Mesenchymal stem cell (in vitro differentiated cells and primary cell): ENCODE measurements at places on chromosomes 3 and 15.

- DNase-seq = no peak
- peaks cover 37% of the 10 kb centered on the region for H3K4me1 ChIP-seq
- peak overlapping the region; percentile 63 for H3K4me3 ChIP-seq
- no peaks in the 10 kb centered on the region for H3K36me3 ChIP-seq
- H3K27me3 ChIP-seq = peaks cover 71% of the 10 kb centered on the region
These were observed 13.7 kb downstream of the PAK6 start for GRCh38 chr15:40252438-40253166.

- no peaks in the 10 kb centered on the region for H3K4me1 ChIP-seq
- H3K36me3 ChIP-seq = no peaks in the 10 kb centered on the region
- no peak overlapping the region for H3K4me3 ChIP-seq
- H3K27ac ChIP-seq = no peak overlapping the region
- H3K27me3 ChIP-seq = no peaks in the 10 kb centered on the region
These were observed 579.0 kb downstream of the MFSD1 start for GRCh38 chr3:159380891-159381290.

GRCh38 chr3:13536832-13537231 is 12.1 kb upstream of the FBLN2 start:
- DNase-seq = no peak
- H3K27ac ChIP-seq = no peak overlapping the region
- H3K27me3 ChIP-seq = no peaks in the 10 kb centered on the region
- no peaks in the 10 kb centered on the region for H3K36me3 ChIP-seq
- H3K4me3 ChIP-seq = no peak overlapping the region

- H3K4me1 ChIP-seq = peaks cover 8% of the 10 kb centered on the region
- H3K4me3 ChIP-seq = no peak overlapping the region
- H3K27me3 ChIP-seq = no peaks in the 10 kb centered on the region
- H3K27ac ChIP-seq = no peak overlapping the region
- DNase-seq = no peak
These were observed 59.2 kb downstream of the OSBPL10 start for GRCh38 chr3:31921837-31922236.

DNA sequence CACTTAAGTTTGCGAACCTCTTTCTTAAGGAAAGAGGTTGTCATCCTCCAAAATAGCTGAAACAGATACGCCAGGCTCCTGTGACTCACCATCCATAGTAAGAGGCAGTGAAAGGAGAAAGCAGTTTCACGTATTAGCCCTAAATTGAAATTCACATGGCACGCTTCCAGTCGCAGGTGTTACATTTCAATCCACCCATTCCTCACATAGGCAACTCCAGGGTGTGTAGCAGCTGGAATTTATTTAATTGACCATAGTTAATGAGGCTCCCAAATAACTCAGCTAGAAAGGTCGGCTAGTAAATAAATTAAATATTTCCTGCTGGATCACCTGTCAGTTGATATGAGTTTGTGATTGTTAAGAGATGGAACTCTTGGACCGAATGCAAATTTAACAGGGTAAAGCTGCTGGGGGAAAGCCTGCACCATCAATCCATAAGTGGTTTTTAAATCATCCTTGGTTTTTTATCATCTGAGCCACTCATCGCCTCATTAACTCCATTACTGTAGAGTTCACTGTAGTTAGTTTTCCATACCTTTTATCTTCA is 19.6 kb downstream of the NSUN3 start:
- no peak overlapping the region for H3K4me3 ChIP-seq
- H3K4me1 ChIP-seq = no peaks in the 10 kb centered on the region
- H3K36me3 ChIP-seq = peaks cover 4% of the 10 kb centered on the region
- H3K27ac ChIP-seq = no peak overlapping the region
- no peaks in the 10 kb centered on the region for H3K27me3 ChIP-seq
- DNase-seq = no peak

DNA sequence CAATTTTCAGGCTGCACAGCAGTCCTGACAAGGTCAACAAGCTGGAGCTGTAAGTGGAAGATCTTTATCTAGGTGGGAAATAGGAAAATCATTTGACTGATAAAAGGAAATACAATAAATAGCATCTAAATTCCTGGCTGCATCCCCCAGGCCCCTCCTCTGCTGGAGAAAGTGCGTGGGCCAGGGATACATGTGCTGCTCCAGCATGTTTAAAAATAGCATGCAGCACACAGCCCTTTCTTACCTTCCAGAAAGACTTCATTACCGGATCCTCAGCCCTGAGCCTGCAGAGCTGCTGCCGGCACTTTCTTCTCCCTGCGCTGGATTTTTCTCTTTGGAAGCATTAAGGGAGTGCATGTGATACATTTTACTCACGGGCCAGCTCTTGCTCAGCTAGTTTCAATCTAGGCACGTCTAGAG is 77.3 kb downstream of the HMG20A start:
- H3K36me3 ChIP-seq = no peaks in the 10 kb centered on the region
- peaks cover 23% of the 10 kb centered on the region for H3K4me1 ChIP-seq
- H3K27me3 ChIP-seq = no peaks in the 10 kb centered on the region

DNA sequence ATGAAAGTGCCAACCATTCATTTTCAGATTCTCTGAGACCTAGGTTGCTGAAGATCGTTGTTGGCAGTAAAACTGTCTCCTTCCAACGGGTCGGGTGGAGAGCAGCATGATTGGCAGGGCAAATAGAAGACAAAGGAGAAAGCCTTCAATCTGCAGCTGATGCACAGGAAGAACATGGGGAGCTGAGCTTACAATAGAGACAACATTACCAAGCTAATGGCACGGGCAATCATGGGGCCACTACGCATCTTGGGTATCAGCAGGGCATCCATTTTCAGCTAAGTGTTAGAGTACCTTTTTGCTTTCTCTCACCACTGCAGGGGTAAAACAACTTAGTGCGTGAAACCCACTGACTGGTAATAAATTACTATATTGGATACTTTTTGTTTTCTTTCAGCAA is 114.8 kb downstream of the WDR72 start:
- DNase-seq = no peak
- H3K4me3 ChIP-seq = no peak overlapping the region
- no peaks in the 10 kb centered on the region for H3K27me3 ChIP-seq
- H3K4me1 ChIP-seq = no peaks in the 10 kb centered on the region

DNA sequence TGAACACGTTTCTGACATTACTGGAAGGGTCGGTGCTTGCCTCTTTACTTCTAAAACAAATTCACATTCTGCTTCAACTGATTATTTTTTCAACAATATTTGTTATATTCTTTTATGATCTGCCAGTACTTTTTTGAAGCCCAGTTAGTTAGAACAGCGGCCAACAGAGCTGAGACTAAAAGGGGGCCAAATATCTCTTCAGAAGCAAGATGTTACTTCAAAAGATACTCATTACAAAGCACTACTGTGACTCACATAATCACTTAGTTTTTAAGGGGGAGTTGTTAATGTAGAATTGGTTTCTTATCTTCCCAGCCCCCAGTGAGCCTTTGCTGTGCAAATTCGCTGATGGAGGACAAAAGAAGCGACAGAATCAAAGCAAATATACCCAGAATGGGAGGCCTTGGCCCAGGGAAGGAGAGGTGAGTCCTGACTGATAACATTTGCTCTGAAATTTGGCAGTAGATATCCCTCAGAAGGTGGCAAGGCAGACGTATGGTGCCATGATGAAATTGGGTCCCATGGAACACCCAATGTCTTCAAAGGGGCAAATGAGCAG is 587.8 kb downstream of the RBMS3 start:
- no peaks in the 10 kb centered on the region for H3K36me3 ChIP-seq
- H3K4me3 ChIP-seq = no peak overlapping the region
- no peak overlapping the region for H3K27ac ChIP-seq
- no peaks in the 10 kb centered on the region for H3K27me3 ChIP-seq
- DNase-seq = no peak

GRCh38 chr3:141646760-141647561 is 91.1 kb upstream of the RNF7 start:
- no peak overlapping the region for H3K4me3 ChIP-seq
- H3K36me3 ChIP-seq = no peaks in the 10 kb centered on the region
- no peaks in the 10 kb centered on the region for H3K27me3 ChIP-seq
- H3K4me1 ChIP-seq = peaks cover 7% of the 10 kb centered on the region

- no peaks in the 10 kb centered on the region for H3K36me3 ChIP-seq
- H3K27ac ChIP-seq = no peak overlapping the region
- H3K4me3 ChIP-seq = no peak overlapping the region
- no peak for DNase-seq
- H3K4me1 ChIP-seq = no peaks in the 10 kb centered on the region
These were observed 5.9 kb upstream of the GPR87 start for GRCh38 chr3:151322511-151322910.

DNA sequence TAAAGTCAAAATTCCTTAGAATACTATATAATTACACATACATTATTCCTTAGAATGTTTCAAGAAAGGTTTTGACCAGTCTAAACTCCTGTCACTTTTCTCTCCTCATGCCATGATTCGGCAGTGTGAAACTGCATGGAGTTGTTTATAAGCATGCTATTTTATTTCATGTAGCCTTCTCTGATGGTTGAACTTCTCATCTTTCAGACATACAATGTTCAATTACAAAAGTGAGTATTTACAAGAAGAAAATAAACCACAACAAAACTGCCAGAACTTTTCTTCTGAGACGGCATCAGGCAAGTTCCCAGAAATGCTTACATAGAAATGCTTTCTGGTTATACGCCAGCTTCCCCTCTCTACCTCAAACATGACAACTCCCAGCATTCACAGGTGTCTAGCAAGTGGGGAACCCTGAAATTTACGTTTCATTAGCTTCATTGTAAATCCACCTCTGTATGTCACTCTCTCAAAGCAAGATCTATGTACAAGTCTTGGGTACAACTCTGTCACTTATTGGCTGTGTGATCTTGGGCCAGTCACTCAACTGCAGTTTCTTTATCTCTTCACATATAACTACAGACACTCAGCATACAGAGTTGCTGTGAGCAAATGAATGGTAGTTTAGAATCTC is 42.7 kb downstream of the HDGFL3 start:
- peaks cover 14% of the 10 kb centered on the region for H3K36me3 ChIP-seq
- no peaks in the 10 kb centered on the region for H3K27me3 ChIP-seq
- H3K4me3 ChIP-seq = no peak overlapping the region
- H3K4me1 ChIP-seq = no peaks in the 10 kb centered on the region
- DNase-seq = peak; percentile 5
- no peak overlapping the region for H3K27ac ChIP-seq

GRCh38 chr3:114320246-114320645 is 26.4 kb downstream of the TIGIT start:
- DNase-seq = no peak
- no peaks in the 10 kb centered on the region for H3K4me1 ChIP-seq
- H3K27me3 ChIP-seq = no peaks in the 10 kb centered on the region
- H3K4me3 ChIP-seq = no peak overlapping the region

- H3K27me3 ChIP-seq = no peaks in the 10 kb centered on the region
- no peak overlapping the region for H3K27ac ChIP-seq
- no peak overlapping the region for H3K4me3 ChIP-seq
- H3K4me1 ChIP-seq = peaks cover 5% of the 10 kb centered on the region
- H3K36me3 ChIP-seq = no peaks in the 10 kb centered on the region
These were observed 133.1 kb upstream of the LRRN1 start for GRCh38 chr3:3665961-3666640.

GRCh38 chr3:73622091-73622805 is 2.5 kb downstream of the PDZRN3 start:
- H3K36me3 ChIP-seq = peaks cover 4% of the 10 kb centered on the region
- peak; percentile 67 for DNase-seq
- H3K4me3 ChIP-seq = no peak overlapping the region
- peaks cover 19% of the 10 kb centered on the region for H3K4me1 ChIP-seq
- no peaks in the 10 kb centered on the region for H3K27me3 ChIP-seq

GRCh38 chr3:128484404-128485281 is 8.4 kb downstream of the GATA2 start:
- H3K4me1 ChIP-seq = peaks cover 41% of the 10 kb centered on the region
- no peak overlapping the region for H3K4me3 ChIP-seq
- no peaks in the 10 kb centered on the region for H3K36me3 ChIP-seq
- no peak overlapping the region for H3K27ac ChIP-seq

DNA sequence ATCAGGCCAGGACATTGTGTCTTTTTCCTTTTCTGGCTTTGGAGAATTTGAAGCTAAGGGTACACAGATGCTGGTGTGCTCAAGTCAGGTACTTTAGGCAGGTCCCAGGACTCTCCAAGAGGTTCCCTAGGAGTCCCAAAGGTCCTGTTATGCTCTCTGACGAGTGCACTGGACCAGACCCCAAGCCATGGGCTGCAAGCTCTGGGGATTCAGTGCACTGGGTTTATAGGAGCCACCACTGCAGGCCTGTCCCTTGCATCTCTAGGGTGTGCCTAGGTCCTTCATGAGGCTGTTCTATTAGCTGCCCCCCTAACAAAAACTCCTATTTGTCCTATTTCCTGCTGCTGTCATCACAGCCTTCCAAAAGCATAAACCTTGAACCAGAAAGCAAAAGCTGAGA is 31.9 kb upstream of the BFSP2 start:
- no peak overlapping the region for H3K4me3 ChIP-seq
- no peaks in the 10 kb centered on the region for H3K36me3 ChIP-seq
- peaks cover 39% of the 10 kb centered on the region for H3K27me3 ChIP-seq
- no peaks in the 10 kb centered on the region for H3K4me1 ChIP-seq

- H3K27me3 ChIP-seq = no peaks in the 10 kb centered on the region
- H3K27ac ChIP-seq = no peak overlapping the region
- H3K4me3 ChIP-seq = no peak overlapping the region
- H3K4me1 ChIP-seq = no peaks in the 10 kb centered on the region
- H3K36me3 ChIP-seq = no peaks in the 10 kb centered on the region
These were observed 84.6 kb downstream of the TMCO5A start for GRCh38 chr15:38019066-38019465.

DNA sequence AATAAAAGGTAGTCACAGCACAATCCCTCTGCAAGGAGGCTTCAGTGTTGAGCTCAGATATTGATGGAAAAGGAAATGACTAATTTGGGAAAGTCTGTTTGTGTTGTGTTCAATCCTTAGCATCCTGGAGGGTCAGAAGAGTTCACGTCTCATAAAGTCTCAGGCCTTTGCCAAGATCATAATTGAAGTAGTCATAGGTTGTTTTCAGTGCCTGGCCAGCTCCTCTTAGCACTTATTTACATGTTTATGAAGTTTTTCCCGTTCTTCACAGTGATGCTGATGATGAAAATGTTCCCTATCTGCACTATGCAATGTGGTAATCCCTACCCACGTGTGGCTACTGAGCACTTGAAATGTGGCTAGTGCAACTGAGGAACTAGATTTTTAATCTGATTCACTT is 61.6 kb upstream of the TGFBR2 start:
- no peak overlapping the region for H3K4me3 ChIP-seq
- H3K4me1 ChIP-seq = no peaks in the 10 kb centered on the region
- DNase-seq = peak; percentile 93
- H3K27me3 ChIP-seq = no peaks in the 10 kb centered on the region

- H3K36me3 ChIP-seq = peaks cover 5% of the 10 kb centered on the region
- H3K27me3 ChIP-seq = no peaks in the 10 kb centered on the region
- DNase-seq = no peak
- H3K27ac ChIP-seq = no peak overlapping the region
These were observed 117.3 kb downstream of the DMXL2 start for GRCh38 chr15:51505251-51505650.

DNA sequence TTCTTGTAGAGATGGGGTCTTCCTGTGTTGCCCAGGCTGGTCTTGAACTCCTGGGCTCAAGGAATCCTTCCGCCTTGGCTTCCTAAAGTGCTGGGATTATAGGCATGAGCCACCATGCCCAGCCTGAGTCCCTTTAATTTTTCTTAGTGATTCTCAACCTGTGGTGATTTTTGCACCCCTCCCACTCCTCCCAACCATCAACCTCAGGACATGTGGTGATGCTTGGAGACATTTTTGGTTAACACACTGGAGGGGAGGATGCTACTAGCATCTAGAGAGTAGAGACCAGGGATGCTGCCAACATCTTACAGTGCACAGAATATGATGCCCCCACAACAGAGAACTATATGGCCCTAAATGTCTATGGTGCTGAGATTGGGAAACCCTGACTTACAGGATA is 83.0 kb upstream of the LMOD3 start:
- H3K27ac ChIP-seq = no peak overlapping the region
- no peaks in the 10 kb centered on the region for H3K27me3 ChIP-seq
- H3K4me3 ChIP-seq = no peak overlapping the region
